ENCODE measurements at places on chromosomes 4 and X. TPM values are rescaled to one million over a fixed set of nuclear protein-coding genes. Genes with fewer than 3 reads are reported as not detected.

DNA sequence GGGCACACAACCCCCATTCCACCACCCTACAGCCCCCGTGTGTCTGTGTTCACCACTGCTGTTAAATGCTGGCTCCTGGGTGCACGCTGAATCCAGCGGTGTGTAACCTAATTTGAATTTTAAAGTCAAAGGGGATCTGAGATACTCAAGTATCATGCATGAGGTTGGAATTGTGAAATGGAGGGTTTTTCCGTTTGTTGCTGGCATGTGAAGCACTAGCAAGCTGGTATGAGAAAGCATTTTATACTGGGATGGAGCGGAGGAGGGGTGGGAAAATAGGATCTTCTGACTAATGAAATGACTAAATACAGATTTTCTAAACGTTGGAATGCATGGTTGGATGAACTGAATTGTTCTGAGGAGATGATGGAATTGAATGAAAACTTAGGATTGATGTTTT lies 36.9 kb upstream of the FAT1 start:
- no peak for DNase-seq

The SH3RF1 gene
- total RNA-seq, result 20.3 TPM

- no peak for DNase-seq
Observed at GRCh38 chrX:25343060-25343459, 327.3 kb upstream of the ARX start.

The ETDA gene
- not detected for total RNA-seq

Measured in posterior vena cava (tissue), 2 donors.